NCI-H69 (cell line): ENCODE measurements at places on chromosomes 1 and 21.

DNA sequence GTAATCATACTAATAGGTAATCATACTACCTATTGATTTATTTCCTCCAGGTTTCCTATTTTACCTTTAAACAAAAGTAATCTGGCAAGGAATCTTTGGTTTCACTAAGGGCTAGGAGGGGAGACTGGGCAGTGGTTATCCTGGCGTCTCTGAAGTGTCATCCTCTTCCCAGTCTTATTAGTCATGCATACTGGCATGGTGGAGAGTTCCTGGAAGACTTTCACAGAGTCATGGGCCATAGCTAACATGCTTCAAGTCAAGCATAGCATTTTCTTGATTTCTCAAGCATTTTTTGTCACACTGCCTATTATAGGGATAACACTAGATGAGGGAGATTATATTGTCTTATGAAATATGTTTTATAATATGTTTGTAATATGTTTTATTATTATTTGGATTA lies 64.0 kb upstream of the ASB17 start:
- no peak for DNase-seq

GRCh38 chr1:209620487-209620884 lies 31.7 kb downstream of the LAMB3 start:
- no peak for DNase-seq

- DNase-seq, result peak; percentile 36
These were observed 26.8 kb downstream of the IFI44 start for GRCh38 chr1:78676347-78676982.

DNA sequence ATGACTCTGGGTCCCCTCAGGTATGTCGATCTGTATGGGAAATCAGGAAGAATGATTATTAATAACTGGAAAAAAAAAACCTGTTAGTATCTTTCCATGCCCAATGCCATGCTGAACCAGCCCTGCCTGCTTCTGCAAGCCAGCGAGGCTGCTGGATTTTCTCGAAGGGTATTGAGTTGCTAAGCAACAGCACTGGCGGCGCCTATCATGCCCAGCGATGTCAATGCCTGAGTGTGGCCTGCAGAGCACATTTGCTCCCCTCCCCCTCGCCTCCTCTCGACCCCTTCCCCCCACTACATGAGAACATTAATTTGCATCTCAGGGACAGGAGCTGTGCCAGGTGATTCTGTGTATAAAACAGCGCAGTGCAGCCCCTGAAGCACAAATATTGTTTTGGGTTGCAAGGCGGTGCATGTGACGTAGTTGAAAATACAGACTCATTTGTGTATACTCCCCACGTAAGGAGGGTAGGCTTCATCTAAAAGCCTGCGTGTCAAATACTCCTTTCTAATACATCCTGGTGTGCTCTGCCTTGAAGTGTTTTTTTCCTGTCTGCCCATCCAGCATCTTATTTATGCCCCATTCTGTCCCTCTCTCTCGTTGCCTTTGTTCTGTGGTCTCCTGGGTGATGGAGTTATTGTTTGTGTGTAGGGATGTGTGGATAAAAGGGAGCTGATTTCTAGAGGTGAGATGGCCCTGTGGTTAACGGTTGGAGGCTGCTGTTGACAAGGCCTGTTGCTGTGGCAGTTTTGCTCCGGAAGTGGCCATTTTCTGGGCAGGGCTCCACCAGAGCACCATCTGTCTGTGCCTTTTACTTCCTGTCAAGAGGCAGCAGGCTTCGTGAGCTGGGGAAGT lies 32.7 kb upstream of the ATP5PO start:
- peak; percentile 90 for DNase-seq

DNA sequence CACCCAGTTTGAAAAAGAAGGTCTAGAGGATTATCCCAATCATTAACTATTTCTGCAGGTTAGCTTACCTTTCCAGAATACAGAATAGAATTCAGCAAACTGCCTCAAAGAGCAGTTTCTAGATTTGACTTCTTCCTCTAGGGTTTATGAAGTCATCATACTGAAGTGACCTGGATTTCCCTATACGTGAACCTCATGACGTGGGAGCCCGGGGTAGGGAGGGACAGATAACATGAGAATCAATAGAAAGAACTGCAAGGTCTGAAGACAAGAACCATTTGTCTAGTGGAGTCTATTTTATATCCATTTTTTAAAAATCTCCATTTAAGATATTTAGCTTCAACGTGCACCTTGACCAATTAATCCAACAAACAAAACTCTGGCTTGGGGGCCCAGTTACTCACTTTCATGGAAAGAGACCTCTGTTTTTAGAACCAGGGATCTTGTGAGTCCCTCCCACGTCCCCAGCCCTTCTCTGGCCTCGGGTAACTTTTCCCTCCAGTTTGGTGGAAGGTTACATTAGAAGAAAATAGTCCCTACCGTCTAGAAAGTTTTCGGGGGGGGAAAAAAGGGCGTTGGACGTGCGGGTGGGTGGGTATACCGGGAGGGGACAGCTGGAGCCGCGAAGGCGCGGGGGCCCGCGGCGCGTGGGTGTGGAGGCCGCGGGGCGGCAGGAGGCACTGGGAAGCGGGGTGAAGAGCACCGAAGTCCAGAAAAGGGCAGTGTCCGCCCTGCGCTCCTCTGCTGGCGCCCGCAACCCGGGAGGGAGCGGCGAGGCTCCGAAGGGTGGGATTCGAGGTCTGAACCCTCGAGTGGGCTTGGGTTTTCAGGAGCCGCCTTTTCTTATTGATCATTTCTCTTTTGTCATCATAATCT lies 13.8 kb upstream of the POGZ start:
- peak; percentile 67 for DNase-seq

- no peak for DNase-seq
These were observed 2.3 kb upstream of the CLEC20A start for GRCh38 chr1:178498896-178499675.

- peak; percentile 31 for DNase-seq
These were observed 10.1 kb upstream of the GUCA2B start for GRCh38 chr1:42142894-42143675.

GRCh38 chr21:35563885-35564451 lies 496.4 kb downstream of the SETD4 start:
- peak; percentile 37 for DNase-seq

- DNase-seq, result peak; percentile 67
These were observed at the start of gene TDRD5 for GRCh38 chr1:179591592-179592580. Gene TDRD5, plus strand, starts transcription at chr1:179591832. Its CDS starts 784 bp downstream, at chr1:179592616.
